Fibroblast of lung (primary cell): ENCODE measurements at places on chromosomes 5 and 9. TPM values are rescaled to one million over a fixed set of nuclear protein-coding genes. Genes with fewer than 3 reads are reported as not detected.

The PCDHGB6 gene
- total RNA-seq: 3.9 and 4.3 TPM in 2 replicates

The RORB gene
- 2.1 and 4.3 TPM in 2 replicates for total RNA-seq

The TXNDC8 gene
- not detected in 2 replicates for total RNA-seq

The TBC1D13 gene
- total RNA-seq: 7.4 and 9.2 TPM in 2 replicates

The SHC3 gene
- total RNA-seq: 7.7 and 16.2 TPM in 2 replicates

The BAAT gene
- total RNA-seq: not detected in 2 replicates

The MRPL50 gene
- total RNA-seq: 12.2 and 14.6 TPM in 2 replicates

The OR13J1 gene
- total RNA-seq: not detected in 2 replicates

The RASGRF2 gene
- 12.1 and 19.5 TPM in 2 replicates for total RNA-seq

The KCNT1 gene
- not detected in 2 replicates for total RNA-seq

The TMED7 gene
- 82.2 and 104 TPM in 2 replicates for total RNA-seq

The TNFSF15 gene
- 0.26 and 0.33 TPM in 2 replicates for total RNA-seq

The FAM221B gene
- not detected in 2 replicates for total RNA-seq

The TSLP gene
- total RNA-seq: 9.2 and 18.7 TPM in 2 replicates

The PITX1 gene
- total RNA-seq: 1.8 and 3.1 TPM in 2 replicates

The SMIM33 gene
- not detected in 2 replicates for total RNA-seq

The INSL4 gene
- not detected in 2 replicates for total RNA-seq

The PCDHA12 gene
- total RNA-seq: 0.26 and 0.50 TPM in 2 replicates

The LIFR gene
- total RNA-seq: 65.1 and 84.5 TPM in 2 replicates

The PCDHB7 gene
- 1.0 and 1.5 TPM in 2 replicates for total RNA-seq

The CCL27 gene
- total RNA-seq: 0.26 TPM in 1 of 2 replicates, not detected in the other

The IL3 gene
- not detected in 2 replicates for total RNA-seq

The CAMK4 gene
- total RNA-seq: 0.77 and 0.83 TPM in 2 replicates

The SLC4A9 gene
- not detected in 2 replicates for total RNA-seq

The CBY3 gene
- total RNA-seq: not detected in 2 replicates

The PKD2L2 gene
- total RNA-seq: 0.26 TPM in 1 of 2 replicates, not detected in the other

The FBP2 gene
- total RNA-seq: not detected in 2 replicates

The APC gene
- 43.7 and 69.9 TPM in 2 replicates for total RNA-seq

The CD72 gene
- total RNA-seq: 1.0 and 2.8 TPM in 2 replicates

The BTNL8 gene
- not detected in 2 replicates for total RNA-seq

The SERF1A gene
- total RNA-seq: 2.8 and 4.4 TPM in 2 replicates

The SPINK13 gene
- total RNA-seq: not detected in 2 replicates

The TMEM215 gene
- total RNA-seq: not detected in 2 replicates

The BRD9 gene
- 31.6 and 35.3 TPM in 2 replicates for total RNA-seq

The PCDHB9 gene
- 0.26 and 0.99 TPM in 2 replicates for total RNA-seq
